SHP77 treated with DMSO at 0.1 percent for 48 hours (cell line): ENCODE measurements at places on chromosomes 1 and 21.

DNA sequence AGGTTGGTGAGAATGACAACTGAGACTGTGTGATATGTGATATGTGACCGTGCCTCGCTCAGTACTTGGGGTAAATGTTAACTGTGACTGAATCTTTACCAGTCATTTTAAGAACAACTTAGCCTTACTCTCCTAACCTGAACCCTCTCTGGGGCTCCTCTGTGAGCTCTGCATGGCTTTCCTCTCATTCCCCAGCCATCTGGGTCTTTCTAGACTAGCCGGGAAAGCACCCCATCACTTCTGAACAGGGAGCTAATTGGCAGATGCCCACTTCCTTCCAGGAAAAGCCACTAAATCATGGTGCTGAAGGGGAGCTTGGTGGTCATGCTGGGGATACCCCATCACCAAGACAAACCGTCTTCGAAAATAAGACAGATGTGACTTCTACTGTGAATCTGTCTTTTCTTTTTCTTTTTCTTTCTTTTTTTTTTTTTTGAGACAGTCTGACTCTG is 16.5 kb upstream of the FOXO6 start:
- DNase-seq: no peak

GRCh38 chr1:218275823-218276222 is 9.3 kb upstream of the RRP15 start:
- no peak for DNase-seq

GRCh38 chr1:1312450-1313314 is 4.3 kb downstream of the PUSL1 start:
- DNase-seq: no peak

DNA sequence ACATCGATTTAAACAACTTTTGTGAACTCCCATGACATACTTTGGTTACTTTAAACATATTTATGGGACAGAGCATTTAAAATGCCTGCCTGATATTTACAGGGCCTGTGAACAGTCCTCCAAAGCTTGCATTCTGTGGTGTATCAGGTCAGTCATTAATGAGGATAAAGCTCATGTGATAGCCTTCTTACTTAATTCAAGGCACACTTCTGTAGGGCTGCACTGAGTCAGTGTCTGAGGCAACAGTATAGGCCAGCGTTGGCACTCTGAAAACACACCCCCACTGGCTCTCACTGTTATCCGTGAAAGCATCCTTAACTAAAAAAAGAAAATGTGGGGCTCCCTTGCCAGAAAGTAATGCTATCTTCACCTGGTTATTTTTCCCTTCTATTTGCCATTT is 200.0 kb downstream of the NFIA start:
- no peak for DNase-seq

GRCh38 chr1:47754221-47754620 is 243.0 kb downstream of the TRABD2B start:
- no peak for DNase-seq

DNA sequence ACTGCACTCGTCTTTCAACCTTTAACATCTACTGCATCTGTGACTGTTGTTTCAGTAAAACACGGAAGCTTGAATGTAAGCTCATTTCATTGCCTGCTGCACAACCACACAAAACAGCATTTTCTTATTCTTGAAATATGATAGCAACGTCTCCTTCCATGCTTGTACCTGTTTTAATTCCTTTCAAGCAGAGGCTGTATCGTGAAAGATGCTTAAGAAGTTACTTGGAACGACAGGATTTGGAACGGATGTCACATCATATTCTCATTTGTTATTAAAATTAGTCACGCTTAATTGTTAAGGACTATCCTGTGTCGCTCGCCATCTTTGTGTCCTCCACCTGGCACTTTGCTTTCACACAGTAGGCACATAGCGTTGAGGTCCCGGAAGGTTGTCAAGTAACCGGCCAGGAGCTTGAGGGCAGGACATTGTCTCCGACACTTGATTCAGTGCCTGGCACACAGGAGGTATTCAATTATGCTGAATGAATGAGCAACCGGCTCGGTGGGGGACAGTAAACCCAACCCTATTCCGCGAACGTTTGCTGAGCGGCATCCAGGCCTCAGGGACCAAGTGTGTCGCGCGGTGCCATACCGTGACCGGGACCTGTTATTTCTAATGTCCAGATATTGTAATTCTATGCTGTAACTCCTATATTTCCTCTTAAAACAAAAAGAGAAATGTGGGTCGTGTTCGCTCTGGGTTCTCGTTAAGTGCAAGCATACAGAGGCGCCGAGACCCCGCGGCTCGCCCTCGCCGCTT is 499 bp upstream of the SH3GLB1 start:
- DNase-seq: peak; percentile 53

- no peak for DNase-seq
Measured at GRCh38 chr1:236159704-236160539, 17.6 kb downstream of the GPR137B start.

- DNase-seq: no peak
Measured at GRCh38 chr1:59549903-59550302, 253.0 kb downstream of the FGGY start.

DNA sequence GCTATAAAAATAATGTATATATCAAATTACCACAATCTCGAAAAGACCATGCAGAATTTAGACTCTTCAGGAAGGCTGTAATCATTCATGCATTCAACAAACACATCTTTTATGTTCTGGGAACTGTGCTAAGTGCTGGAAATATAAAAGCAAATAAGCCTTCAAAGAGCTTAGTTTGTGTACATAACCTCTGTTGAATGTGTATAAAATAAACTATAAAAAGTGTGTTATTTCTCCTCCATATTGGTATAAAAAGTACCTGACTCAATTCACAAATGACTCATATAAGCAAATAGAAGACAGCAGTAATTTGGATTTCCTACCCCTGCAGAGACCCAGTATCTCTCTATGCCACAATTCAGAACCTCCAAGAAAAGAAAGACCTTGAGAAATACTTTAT is 36.8 kb downstream of the RAB3GAP2 start:
- DNase-seq: peak; percentile 49

GRCh38 chr1:55611123-55611522 is 396.0 kb upstream of the USP24 start:
- no peak for DNase-seq

DNA sequence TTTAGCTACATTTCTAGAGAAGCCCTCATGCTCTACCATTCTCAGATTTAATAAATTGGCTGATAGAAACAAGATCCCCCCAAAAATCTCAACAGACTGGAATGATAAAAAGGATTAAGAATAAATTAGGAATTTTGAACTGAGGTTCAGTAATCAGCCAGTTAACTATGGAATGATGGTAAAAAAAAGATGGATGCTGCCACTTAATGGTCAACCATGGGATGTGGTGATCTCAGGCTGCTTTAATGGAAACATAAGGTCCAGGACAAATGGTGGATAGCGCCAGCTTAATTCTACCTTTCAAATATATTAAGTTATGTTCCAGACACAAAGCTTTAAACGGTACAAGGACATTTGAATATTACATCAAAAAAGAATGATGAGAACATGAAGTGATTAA is 49.9 kb downstream of the CCN1 start:
- no peak for DNase-seq

DNA sequence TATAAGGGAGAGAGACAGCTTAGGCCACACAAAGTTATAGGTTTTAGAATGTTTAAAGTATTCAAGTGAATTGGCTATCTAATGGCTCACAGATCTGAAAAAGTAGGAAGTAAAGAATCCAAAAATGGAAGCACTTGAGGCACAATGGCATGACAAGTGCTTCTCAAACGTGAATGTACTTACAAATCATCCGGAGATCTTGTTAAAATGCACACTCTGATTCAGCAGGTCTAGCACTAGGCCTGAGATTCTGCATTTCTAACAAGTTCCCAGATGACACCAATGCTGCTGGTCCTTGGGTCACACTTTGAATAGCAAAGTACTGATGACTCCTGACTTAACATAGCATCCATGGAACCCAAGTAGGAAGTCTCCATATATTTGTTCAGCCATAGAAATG is 20.9 kb upstream of the AGL start:
- DNase-seq: no peak

GRCh38 chr1:187853505-187853904 is 1024.8 kb downstream of the PLA2G4A start:
- DNase-seq: no peak

- DNase-seq: no peak
Measured at GRCh38 chr1:27621051-27621920, 13.7 kb downstream of the FGR start.

DNA sequence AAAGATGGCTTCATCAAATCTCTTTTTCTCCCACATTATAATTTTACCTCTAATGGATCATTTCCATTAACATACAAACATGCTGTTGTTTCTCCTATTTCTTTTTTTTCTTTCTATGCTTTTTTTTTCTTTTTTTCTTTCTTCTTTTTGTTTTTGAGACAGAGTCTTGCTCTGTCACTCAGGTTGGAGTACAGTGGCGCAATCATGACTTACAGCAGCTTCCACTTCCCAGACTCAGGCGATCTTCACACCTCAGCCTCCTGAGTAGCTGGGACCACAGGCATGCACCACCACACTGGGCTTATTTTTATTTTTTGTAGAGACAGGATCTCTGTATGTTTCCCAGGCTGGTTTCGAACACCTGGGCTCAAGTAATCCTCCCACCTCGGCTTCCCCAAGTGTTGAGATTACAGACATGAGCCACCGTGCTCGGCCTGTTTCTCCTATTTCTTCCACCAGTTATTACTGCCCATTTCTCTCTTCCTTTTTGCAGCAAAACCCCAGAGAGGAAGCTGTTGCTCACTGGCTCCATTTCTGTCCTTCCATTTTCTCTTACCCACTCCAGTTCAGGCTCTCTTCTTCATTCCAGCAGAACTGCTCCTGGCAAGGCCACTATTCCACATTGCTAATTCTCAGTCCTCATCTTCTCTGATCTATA is 32.1 kb upstream of the OPRD1 start:
- DNase-seq: no peak

GRCh38 chr1:54809496-54810074 is 8.5 kb upstream of the TTC22 start:
- DNase-seq: no peak

- DNase-seq: no peak
Measured at GRCh38 chr1:94092210-94092613, 28.7 kb downstream of the ABCA4 start.

- DNase-seq: no peak
Measured at GRCh38 chr1:12040457-12041051, 21.3 kb downstream of the MIIP start.

GRCh38 chr1:184930232-184930631 is 44.1 kb downstream of the NIBAN1 start:
- DNase-seq: no peak

DNA sequence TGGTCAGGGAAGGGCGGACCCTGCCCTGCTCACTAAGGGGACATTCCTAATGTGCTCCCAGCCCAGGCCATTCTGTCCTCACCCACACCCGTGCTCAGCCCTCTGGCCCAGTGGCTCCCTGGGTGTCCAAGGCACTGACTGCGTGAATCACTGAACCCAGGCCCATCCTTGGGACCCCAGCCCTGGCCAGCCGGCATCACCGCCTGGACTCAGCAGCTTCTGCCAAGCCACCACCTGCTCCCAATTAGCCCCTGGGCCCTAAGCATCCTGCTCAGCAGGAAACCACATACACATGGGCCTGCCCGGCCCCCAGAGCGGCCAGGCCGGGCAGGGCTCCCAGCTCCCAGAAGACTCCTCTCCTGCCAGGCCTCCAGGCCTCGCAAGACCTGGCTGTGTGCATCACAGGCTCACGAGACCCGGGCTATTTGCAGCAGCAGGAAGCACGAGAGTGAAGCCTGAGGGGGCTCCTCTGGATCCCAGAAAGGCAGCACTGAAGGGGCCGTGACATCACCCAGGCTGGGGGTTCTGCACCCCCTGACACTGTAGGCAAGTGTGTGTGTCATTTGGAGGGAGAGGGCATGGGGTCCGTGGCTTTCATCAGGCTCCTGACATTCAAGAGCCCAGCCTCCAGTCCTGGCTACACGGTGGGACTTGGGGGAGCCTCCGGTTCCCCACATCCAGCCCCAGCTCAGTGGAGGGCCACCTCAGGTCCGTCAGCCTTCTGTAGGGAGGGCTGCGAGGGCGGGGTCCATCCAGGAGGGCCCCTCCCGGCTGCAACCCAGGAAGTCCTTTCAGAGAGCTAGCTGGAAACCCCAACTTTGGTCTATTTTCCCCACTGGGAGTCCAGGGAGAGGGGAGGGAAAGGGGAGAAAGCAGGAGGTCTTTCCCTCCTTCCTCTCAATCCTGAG is 1.6 kb downstream of the MFAP2 start:
- no peak for DNase-seq

DNA sequence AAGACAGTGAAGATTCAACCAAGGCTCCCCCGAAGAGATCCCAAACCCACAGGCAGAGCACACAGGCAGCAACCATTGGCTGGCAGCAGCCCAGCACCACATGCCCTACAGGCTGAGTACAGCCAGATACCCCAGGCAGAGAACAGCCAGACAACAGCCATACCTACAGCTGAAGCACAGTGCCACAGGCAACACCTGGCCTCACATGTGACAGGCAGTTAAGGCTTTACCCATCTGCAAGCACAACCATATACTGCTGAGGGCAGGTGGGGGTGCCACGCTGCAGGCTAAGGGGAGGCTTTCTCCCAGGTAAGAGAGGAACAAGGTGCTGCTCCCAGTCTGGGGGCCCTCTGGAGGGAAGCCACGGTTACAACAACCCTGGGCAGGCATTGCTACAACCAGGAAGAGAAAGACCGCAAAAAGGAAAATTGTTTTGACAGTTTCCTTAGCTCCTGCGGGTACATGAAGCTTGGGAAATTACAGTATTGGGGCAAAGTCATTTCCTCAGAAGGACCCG is 12.3 kb downstream of the CHIT1 start:
- DNase-seq: no peak

- DNase-seq: no peak
Measured at GRCh38 chr1:20999525-21000244, 177.0 kb downstream of the EIF4G3 start.

- no peak for DNase-seq
Measured at GRCh38 chr1:12594966-12595756, 22.8 kb downstream of the DHRS3 start.

- no peak for DNase-seq
Measured at GRCh38 chr1:183105449-183105848, 80.6 kb upstream of the LAMC2 start.

- DNase-seq: no peak
Measured at GRCh38 chr21:44299458-44300261, at the start of gene PFKL. PFKL (plus strand) TSS chr21:44300053; CDS start chr21:44300106, 53 bp downstream.

DNA sequence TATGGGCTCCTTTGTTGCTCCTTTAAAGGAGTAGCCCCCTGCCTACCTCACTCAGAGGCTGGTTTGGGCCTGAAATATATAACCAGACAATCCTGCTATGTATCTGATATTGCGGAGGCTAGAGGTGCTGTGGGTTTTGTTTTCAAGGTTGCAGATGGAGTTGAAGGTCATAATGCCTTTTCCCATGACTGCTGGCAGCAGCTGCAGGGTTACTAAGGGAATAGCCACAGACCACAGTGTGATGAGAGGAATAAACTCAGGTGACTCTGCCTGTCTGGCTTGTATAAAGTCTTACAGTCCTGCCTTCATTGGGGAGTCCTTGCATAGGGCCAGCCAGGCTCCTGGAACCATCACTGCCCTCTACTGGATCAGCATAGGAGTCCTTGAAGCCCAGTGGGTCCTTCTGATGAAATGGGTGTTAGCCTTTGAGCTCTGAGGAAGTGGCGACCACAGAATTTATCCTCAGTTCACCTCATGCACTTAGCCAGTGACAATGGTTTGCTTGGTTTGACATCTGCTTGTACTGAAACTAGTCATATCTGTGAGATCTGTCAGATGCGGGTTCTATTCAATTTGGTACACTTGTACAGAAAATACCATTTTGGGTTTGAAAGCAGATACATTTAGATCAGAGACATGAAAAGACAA is 174.4 kb upstream of the HMCN1 start:
- DNase-seq: no peak

- no peak for DNase-seq
Measured at GRCh38 chr1:15236746-15237145, 10.3 kb upstream of the FHAD1 start.

- no peak for DNase-seq
Measured at GRCh38 chr1:37493336-37494098, 19.1 kb downstream of the ZC3H12A start.
